ENCODE measurements at places on chromosomes 4 and X.

- DNase-seq: no peak
Measured at GRCh38 chr4:27620886-27621285, 760.2 kb downstream of the STIM2 start.

GRCh38 chr4:98110214-98110613, 33.1 kb downstream of the STPG2 start:
- no peak for DNase-seq

DNA sequence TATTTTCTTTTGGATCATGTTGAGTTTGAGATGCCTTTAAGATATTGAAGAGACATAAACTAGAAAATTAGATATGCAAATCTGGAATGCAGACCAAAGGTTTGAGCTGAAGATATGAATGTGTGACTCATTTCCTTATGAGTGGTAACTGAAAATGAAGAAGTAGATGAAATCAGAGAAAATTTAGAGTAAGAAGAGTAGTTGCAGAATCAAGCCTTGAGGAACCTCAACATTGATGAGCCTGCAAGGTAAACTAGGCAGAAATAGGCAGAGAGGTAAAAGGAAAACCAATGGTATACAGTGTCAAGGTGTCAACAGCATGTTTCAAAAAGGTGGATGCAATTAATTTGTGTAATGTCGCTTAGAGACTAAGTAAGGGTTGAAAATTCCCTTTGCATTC, 142.8 kb downstream of the MOSPD2 start:
- no peak for DNase-seq

- no peak for DNase-seq
Measured at GRCh38 chr4:10094841-10095240, 21.8 kb downstream of the WDR1 start.

DNA sequence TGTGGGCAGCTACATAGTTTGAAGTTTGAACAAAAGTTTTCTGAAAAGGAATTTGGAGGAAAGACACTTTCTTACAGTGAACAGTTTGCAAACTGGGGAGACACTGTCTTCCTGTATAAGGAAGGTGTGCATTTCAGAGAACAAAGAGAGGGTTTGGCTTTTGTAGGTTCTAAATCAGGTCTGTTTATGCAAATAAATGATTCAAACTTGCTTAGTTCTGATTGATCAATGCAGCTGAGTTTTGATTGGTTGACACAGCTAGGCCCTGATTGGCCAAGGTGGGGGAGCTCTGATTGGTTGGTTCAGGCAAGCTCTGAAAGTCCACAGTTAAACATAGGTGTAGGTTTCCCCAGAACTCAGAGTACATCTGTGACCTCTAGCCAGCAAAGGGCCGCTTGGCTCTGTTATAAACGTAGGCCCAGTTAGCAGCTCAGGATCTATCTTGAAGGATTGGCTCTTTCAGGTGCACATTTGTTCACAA, 63.0 kb upstream of the ENPP6 start:
- no peak for DNase-seq

GRCh38 chr4:85784947-85785346, 310.0 kb downstream of the ARHGAP24 start:
- no peak for DNase-seq

- DNase-seq: no peak
Measured at GRCh38 chr4:84697615-84698201, 114.8 kb downstream of the CDS1 start.

- no peak for DNase-seq
Measured at GRCh38 chr4:35365186-35365585, 879.1 kb downstream of the ARAP2 start.

DNA sequence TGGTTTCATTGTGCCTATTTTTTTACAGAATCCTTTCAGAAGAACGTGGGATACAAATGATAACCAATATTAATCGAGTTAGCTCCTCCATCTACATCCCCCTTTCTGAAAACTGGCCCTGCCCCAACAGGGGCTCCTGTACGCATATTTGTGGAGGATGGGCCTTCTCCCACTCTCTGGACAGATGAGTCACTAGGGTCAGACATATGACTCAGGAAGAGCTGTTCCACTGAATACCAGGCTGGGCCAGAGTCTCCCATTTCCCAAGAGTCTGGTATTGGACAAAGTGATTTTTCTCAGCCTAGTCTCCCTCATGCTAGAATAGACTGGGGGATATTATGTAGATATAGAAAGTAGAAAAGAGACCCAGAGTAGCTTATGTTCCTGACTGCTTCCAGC, 142.4 kb downstream of the TSPAN5 start:
- no peak for DNase-seq

DNA sequence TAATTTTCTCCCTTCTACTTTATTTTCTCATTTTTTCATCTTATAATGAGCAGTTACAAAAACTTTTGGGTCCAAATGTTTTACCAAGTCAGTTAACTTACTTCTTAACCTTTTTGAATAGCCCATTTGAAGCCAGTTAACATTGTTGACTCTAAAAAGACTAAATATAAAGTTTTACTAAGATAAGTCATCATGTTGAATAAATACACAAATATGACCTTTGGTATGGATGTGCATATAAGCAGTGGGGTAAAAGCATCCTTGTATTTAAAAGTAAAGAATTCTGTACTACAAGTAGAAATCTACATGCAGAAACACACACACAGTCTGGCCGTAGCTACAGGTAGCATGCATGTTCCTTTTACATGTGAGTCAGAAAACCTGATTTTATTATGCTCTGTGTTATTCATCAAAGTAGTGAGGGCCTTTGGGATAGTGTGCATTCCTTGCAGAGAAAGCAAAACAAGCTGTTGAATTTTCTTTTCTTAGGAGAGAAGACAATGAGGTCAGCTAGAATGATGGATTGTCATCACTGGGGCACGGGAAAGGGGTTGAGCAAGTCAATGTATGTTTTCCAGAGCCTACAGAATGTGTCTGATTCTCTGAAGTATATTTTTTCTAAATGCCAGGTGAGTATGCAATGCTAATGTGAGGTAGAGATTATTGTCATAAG, 533.2 kb upstream of the AGA start:
- DNase-seq: no peak

DNA sequence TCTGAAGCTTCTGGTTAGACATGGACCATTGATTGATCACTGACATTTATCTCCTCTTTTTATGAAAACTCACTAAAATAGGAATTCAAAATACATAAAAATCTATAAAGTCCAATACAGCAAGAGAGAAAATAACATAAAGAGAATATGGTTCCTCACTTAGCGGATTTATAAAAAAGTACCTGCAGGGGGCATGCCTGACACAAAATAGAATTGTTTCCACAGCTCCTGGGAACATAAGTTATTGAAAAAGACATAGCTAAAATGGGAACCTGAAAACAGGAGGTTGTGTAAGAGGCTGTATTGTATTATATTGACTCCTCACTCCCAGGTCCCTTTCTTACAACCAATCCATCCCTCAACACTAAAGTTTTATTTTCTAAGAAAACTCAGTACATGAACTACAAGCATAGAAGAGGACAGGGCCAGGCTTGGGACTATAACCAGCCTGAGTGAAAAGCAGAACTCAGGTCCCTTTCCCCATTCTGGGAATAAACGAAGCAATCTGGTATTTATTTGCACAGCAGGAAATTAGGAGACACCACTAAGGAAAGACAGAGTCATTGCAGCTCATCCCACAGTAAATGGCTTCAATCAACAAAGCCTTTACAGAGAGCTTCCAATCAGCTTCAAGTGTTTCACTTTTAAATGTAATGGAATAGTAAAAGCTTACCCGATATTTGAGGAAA, 121.1 kb upstream of the NDST4 start:
- no peak for DNase-seq

DNA sequence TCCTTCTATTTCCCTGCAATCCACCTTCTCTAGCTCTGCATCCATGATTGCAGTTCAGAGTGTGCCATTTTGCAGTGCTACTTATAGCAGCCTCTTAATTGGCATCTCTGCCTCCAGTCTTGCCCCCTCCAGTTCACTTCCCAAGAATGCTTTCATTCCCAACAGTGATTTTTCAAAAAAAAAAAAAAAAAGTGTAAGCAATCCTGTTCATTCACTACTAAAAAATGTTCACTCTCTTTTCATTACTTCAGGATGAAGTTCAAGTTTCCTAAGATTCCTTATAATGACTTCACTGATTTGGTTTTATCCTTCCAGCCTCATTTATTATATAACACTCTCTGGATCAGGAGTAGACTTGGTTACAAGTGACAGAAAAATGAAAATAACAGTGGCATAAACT, 124.7 kb upstream of the LNX1 start:
- no peak for DNase-seq
